Activated CD8-positive, alpha-beta memory T cell treated with anti-CD3 and anti-CD28 coated beads, Interleukin-2, amount 10 ng/mL, durations not matched to agents 7 days and 5 days (primary cell): ENCODE measurements at places on chromosomes 7 and 10.

DNA sequence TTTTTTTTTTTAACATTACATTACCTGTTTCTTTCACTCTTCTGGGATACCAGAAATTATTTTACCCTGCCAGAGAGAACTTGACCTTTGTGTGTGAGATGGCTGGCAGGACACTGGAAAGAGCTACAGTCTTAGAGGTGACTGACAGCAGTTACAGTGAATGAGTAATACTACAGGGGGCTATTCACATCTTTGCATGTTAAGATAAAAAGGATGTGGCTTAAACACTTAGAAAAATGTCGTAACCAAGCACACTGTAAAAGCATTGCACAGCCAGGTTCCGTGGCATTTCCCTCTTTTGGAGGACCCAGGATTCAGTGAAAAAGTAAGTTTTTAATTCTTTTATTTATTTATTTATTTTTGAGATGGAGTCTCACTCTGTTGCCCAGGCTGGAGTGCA, 18.8 kb upstream of the TBC1D12 start:
- DNase-seq, result no peak

DNA sequence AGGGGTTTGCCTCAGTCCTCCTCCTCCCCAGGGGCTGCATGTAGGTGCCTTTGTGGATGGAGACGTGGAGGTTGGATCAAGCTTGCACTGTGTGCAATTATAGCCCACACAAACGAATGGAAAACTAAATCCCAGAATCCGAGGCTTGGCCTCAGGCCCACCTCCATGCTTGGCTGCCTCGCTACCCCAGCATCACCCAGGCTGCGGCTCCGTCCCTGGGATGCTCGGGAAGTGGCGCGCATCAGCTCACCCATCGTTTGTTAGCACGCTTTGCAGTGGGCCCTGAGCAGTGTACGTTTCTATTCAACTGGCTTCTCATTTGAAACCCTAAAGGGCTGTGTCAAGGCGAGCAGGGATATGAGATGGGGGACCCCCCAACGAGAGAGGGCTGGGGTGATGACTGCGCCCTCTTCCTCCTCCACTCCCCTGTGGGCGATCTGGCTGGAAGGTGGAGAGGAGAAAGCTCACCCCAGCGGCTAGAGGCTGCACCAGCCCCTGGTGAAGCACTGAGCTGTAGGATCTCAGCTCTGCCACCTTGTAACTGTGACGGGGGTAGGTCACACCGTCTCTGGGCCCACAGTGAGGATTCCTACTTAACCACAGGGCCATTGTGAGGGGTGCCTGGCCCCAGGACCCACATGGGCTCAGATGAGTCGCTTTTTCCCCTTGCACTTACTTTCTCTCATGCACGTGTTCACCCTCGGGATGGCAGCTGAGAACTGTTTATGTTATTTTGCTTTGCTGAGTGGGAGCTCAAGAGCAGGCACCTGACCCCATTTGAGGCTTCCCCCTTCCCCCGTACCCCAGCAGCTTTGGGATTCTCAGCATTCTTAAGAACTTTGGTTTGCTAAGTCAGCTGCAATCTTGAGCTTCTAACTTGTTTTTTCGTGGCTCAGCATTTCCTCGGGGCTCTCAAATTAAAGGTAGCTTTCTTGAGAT, 12.7 kb upstream of the BTBD16 start:
- no peak for DNase-seq

- no peak for DNase-seq
Measured at GRCh38 chr7:105992905-105993304, 29.8 kb downstream of the CDHR3 start.

GRCh38 chr7:90833443-90833842, 237.3 kb downstream of the CDK14 start:
- DNase-seq, result no peak

- no peak for DNase-seq
Measured at GRCh38 chr10:19453967-19454366, 362.3 kb upstream of the PLXDC2 start.

DNA sequence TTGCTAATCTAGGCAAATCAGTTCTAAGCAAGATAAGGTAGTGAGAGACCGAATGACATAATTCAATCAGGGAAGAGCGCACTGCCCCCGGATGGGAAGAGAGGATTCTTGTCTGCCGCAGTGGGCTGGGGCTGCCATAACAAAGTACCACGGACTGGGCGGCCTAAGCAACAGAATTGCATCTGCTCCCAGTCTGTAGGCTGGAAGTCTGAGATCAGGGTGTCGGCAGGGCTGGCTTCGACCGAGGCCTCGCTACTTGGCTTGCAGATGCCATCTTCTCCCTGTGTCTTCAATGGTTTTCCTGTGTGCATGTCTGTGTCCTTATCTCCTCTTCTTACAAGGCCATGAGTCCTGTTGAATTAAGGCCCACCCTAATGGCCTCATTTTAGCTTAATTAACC, 59.7 kb upstream of the TMEM72 start:
- no peak for DNase-seq

DNA sequence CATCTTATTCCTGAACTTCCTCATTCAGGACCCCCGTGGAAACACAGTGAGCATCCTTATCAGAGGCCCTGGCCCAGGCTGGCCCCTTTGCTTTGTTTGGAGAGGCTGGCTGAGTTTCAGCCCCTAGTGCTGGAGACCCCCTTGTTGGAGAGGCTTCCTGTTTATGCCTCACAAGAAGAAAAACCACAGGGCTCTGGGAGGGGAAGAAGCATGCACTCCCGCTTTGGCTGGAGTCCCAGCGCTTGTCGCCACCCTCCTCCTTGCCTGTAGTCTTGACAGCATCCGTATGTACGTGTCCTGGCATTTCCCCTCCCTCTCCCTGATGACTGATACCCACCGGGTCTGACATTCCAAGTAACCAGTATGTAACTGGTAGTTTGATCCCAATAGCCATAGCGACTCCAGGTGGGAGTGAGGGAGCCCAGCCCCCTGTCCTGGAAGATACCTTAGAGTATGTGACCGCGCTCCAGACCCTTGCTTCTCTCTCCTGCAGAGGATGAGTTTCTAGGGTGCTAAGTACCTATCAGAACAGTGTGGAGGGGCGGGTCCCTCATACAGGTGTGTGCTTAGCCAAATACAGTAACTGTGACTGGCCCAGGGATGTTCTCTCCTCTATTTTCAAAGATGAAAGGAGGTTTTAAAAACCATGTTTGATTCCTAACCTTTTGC, 6.9 kb upstream of the ATP6V0E2 start:
- no peak for DNase-seq

DNA sequence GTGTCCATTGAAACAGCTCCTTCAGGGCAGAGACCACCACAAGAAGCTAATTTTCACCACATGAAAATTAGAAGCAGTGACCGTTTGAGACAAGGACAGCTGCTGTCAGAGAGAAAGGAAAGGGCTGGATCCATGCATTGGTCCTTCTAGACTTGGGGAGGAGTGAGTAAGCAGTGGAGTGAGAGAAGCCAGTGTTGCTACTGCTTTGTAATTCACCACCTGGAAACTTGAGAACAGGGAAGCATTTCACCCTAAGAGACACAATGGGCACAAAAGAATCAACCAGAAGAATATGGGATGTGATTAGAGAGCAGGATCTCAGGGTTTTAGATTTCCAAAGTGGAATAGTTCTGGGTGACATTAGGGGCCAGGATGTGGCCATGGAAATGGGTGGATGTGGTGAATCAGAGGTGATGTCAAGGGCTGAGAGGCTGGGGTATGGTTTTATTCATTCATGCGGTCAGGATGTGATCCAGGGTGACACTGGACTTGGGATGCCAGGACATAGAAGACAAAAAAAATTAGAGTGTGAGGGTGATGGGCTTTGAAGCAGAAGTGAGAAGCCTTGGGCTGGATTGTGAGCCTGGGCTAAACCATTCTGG, 61.6 kb downstream of the DENND11 start:
- no peak for DNase-seq

- DNase-seq, result no peak
Measured at GRCh38 chr10:43461950-43462349, 25.0 kb downstream of the ZNF487 start.

DNA sequence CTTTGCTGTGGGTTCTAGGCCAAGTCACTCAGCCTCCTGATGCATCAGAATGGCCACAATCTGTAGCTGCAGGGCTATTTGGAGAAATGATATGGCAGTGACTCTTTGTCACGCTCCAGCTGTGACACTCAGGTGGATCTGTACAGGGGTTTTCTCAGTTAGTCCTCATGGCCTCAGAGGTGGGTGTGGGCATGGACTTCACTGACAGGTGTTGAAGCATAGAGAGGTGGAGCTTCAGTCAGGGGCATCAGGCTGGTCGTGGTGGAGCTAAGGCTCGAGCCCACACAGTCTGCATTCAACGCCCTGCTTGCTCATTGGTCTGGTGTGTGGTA, 21.2 kb downstream of the PALD1 start:
- DNase-seq, result no peak

DNA sequence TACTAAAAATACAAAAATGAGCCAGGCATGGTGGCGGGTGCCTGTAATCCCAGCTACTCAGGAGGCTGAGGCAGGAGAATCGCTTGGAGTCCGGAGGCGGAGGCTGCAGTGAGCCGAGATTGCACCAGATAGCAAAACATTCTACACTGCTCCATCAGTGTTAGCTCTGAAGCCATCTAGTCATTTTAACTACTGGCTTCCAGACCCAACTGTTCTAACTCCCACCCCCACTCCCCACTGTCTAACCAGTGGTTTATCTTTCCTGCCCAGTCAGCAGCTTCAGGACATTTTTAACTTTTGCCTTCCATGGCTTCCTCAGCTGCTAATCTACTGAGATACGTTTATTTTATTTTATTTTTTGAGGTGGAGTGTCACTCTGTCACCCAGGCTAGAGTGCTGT, 6.2 kb upstream of the FRAT1 start:
- DNase-seq, result no peak

GRCh38 chr7:99514050-99514449, 9.6 kb downstream of the ZKSCAN5 start:
- DNase-seq, result no peak

DNA sequence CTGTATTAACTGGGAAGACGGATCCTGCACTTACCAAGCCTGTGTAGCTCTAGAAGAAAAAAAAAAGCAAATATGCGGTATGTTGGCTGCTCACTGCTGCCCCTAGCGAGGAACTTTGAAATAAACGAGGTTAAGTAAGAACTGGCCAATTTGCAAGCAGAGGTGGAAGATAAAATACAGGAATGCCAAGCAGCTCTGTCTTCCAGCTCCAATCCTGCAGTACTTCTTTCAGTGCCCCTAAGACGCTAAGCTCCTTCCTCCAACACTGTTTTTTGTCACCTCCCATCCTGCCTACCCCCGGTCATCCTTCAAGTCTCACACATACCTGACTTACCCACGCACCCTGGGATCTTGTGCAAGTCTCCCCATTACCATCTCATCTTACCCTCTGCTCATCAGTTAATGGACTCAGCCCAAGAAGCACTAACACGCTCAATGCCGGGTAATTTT, 809 bp downstream of the C10orf143 start:
- peak; percentile 79 for DNase-seq

DNA sequence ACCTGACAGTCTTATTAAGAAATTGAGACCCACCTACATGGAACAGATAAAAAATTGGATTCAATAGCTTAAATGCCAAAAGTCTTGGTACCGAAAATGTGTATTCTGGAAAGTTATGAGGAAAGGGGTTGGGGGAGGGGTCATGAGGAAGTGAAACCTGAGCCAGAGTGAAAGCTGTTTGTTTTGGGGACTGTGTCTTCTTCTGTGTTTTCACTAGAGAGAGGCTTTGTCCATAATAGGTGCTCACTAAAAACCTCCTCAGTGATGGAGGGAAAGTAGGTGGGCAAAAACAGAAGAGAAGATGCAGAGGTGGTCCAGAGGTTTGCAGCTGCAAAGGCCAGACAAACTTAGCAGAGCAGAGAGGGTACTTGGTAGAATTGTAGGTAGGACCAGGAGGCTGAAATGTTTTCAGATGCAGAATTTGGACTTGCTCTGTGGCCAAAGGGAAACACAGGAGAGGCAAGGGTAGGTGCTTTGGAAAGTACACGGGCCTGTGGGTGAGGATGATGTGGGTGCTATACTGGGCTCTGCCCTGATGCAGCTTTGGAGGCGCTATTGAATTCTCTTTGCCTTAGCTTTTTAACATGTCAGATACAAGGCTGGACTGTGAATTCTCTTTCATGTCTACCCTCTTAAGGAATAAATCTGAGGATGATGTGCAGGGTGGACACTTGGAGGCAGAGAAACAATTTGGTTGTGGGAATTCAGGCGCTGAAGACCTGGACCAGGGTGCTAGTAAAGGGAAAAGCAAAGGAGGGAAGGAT, 254.6 kb downstream of the PTEN start:
- DNase-seq, result no peak

- no peak for DNase-seq
Measured at GRCh38 chr7:38178695-38179344, 775 bp downstream of the STARD3NL start.

- DNase-seq, result no peak
Measured at GRCh38 chr7:30369879-30370278, 85.5 kb downstream of the ZNRF2 start.

GRCh38 chr10:43978091-43978490, 329.4 kb upstream of the ZNF32 start:
- no peak for DNase-seq

GRCh38 chr10:17430647-17431355, 23.6 kb downstream of the ST8SIA6 start:
- peak; percentile 64 for DNase-seq

- peak; percentile 57 for DNase-seq
Measured at GRCh38 chr7:134865001-134865845, 85.8 kb downstream of the CALD1 start.

DNA sequence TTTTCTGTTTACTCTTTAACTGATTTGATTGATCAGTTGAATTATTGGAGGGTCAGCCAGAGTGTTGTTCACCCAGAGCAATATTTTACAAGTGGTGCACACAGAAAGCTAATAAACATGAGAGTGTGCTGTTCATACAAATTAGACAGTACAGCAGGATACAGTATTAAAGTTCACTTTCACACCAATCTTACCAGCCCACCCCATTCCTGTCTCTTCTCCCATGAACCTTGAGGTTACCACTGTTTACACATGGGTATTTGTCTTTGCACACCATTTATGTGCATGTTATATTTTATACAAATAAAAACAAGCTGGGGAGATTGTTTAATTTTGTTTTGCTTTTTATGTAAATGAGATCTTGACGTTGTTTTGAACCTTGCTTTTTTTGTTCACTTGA, 6.5 kb downstream of the CALU start:
- no peak for DNase-seq

DNA sequence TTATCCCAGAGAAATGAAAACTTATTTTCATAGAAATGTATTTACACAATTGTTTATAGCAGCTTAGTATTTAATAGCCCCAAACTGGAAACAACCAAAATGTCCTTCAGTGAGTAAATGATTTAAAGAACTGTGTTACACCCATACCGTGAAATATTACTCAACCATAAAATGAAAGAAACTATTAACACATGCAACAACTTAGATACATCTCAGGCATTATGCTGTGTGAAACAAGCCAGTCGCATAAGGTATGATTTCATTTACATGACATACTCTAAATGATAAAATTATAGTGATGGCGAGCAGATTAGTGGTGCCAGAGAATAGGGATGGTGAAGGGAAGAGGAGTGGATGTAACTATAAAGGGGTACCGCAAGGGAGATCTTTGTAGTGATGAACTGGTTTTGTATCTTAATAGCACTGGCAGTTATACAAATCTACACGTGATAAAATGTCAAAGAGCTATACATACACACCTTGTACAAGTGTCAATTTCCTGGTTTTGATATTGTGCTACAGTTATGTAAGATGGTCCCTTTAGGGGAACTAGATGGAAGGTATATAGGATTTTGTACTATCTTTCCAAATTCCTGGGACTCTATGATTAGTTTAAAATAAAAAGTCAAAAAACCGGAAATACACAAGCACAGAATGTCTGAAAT, 40.5 kb downstream of the MACC1 start:
- no peak for DNase-seq
